ENCODE measurements at places on chromosomes 1 and 21.

- no peak overlapping the region for H3K27ac ChIP-seq
- H3K4me3 ChIP-seq: no peak overlapping the region
- no peaks in the 10 kb centered on the region for H3K27me3 ChIP-seq
- DNase-seq: no peak
These were observed 774.1 kb upstream of the B3GALT2 start for GRCh38 chr1:193960499-193960898.

GRCh38 chr1:78797108-78797781, 147.6 kb downstream of the IFI44 start:
- H3K27me3 ChIP-seq: no peaks in the 10 kb centered on the region
- no peak for DNase-seq
- H3K4me1 ChIP-seq: no peaks in the 10 kb centered on the region
- no peaks in the 10 kb centered on the region for H3K36me3 ChIP-seq
- H3K4me3 ChIP-seq: no peak overlapping the region

- DNase-seq: no peak
- H3K4me3 ChIP-seq: no peak overlapping the region
- peaks cover 17% of the 10 kb centered on the region for H3K36me3 ChIP-seq
- no peaks in the 10 kb centered on the region for H3K4me1 ChIP-seq
- H3K27me3 ChIP-seq: no peaks in the 10 kb centered on the region
- no peak overlapping the region for H3K27ac ChIP-seq
These were observed 18.3 kb downstream of the ZNHIT6 start for GRCh38 chr1:85689775-85690404.

GRCh38 chr1:42963378-42964043, 4.8 kb upstream of the SLC2A1 start:
- peaks cover 42% of the 10 kb centered on the region for H3K4me1 ChIP-seq
- peak overlapping the region; percentile 3 for H3K4me3 ChIP-seq
- H3K36me3 ChIP-seq: peaks cover 3% of the 10 kb centered on the region
- H3K27me3 ChIP-seq: peaks cover 12% of the 10 kb centered on the region
- DNase-seq: no peak

DNA sequence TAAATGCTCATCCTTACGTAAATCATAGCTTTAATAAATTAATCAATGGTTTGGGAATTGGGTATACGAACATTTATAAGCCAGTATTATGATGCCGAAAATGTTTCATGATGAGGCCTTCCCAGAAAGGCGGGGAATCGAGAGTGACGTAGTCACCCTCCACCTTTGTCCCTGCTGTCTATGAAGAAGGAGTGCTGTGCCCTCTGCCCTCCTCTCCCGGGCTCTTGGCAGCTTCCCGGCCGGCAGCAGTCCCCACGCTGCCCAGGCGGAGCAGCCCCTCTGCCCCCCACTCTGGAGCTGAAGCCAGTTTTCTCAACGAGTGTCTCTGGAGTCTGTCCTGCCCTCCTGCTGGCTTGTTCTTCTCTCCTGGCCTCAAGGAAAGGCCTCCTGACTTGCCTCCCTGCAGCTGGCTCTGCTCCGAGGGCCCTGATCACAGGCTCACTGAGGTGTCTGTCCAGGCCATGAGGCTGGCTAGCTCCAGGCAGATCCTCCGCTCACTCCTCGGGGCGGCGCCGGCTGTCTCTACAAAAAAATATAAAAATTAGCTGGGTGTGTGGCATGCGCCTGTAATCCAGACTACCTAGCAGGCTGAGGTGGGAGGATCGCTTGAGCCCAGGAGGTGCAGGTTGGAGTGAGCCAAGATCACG, 150.7 kb upstream of the COL6A1 start:
- H3K27ac ChIP-seq: no peak overlapping the region
- no peak for DNase-seq
- H3K36me3 ChIP-seq: no peaks in the 10 kb centered on the region
